ENCODE measurements at places on chromosomes 12 and 14.

DNA sequence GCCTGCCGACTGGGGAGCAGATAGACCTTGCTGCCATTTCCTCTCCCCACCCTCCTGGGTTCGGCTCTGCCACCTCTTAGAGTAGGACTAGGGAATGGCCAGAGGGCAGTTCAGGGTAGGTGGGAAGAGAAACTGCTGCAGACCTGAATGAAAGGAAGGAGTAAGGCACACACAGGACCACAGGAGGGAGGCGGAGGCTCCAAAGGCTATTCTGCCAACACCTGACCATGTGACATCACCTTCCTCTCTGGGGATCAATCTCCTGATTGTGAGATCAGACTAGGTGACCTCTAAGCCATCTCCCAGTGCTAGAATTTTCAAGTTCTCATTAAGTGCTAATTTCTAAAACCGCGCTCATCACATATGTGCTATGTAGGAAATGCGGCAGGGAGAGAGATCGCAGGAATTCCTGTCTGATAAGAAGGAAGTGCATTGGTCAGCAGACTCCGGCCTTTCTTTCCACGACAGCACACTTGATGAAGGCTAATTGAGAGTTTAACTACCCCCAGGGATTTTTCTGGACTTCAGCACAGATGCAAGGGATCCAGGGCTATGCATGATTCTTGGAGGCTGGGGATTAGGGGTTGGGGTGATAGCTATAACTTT is 11.5 kb upstream of the TSPAN11 start:
- no peak for DNase-seq

- no peak for DNase-seq
Measured at GRCh38 chr12:117774941-117775775, 193.6 kb downstream of the KSR2 start.

GRCh38 chr12:27333403-27334009 is 870 bp downstream of the BMAL2 start:
- DNase-seq = no peak

- no peak for DNase-seq
Measured at GRCh38 chr12:80442426-80443222, 1.4 kb upstream of the PTPRQ start.

GRCh38 chr12:120368789-120369602 is at the start of gene MSI1:
Gene MSI1 (minus strand): TSS chr12:120369164. CDS start chr12:120369091, 73 bp downstream.
- DNase-seq = no peak
